Osteoblast (primary cell): ENCODE measurements at places on chromosomes 4 and X. TPM values are rescaled to one million over a fixed set of nuclear protein-coding genes. Genes with fewer than 3 reads are reported as not detected.

- H3K4me3 ChIP-seq = no peak overlapping the region
- H3K27ac ChIP-seq = no peak overlapping the region
- no peaks in the 10 kb centered on the region for H3K27me3 ChIP-seq
- H3K36me3 ChIP-seq = no peaks in the 10 kb centered on the region
Measured at GRCh38 chr4:184563621-184564020, 85.6 kb downstream of the CASP3 start.

CTAG1B gene
- total RNA-seq = not detected in 2 replicates

- H3K27me3 ChIP-seq = peaks cover 31% of the 10 kb centered on the region
- no peaks in the 10 kb centered on the region for H3K4me1 ChIP-seq
- no peak overlapping the region for H3K27ac ChIP-seq
- DNase-seq = no peak
Measured at GRCh38 chrX:69066021-69066757, 99.1 kb downstream of the PJA1 start.

FAM241A gene
- total RNA-seq = 2.1 and 2.2 TPM in 2 replicates

XAGE1B gene
- not detected in 2 replicates for total RNA-seq

GRCh38 chr4:17189401-17189720, 290.9 kb upstream of the LDB2 start:
- peaks cover 18% of the 10 kb centered on the region for H3K4me1 ChIP-seq
- no peaks in the 10 kb centered on the region for H3K27me3 ChIP-seq
- H3K36me3 ChIP-seq = no peaks in the 10 kb centered on the region
- H3K4me3 ChIP-seq = no peak overlapping the region
- no peak overlapping the region for H3K27ac ChIP-seq

DNA sequence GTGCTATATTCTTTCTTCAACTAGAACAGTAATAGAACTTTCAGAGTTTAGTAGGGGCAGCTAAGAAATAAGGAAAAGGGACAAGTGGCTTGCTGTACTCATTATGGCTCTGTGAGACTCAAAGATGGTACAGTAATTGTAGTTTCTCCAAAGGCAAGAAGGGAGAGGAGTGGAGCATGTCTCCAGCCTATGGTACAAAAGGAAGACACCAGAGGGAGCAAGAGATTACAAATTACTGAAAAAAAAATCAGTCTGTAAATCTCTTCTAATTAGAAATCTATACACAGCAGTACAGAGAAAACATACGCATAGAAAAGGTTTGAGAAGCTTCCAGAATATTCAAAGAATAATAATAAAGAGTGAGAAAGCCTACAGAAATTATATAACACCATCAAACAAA, 61.4 kb downstream of the KLHL4 start:
- no peaks in the 10 kb centered on the region for H3K36me3 ChIP-seq
- H3K4me1 ChIP-seq = no peaks in the 10 kb centered on the region
- no peaks in the 10 kb centered on the region for H3K27me3 ChIP-seq
- H3K27ac ChIP-seq = no peak overlapping the region

DNA sequence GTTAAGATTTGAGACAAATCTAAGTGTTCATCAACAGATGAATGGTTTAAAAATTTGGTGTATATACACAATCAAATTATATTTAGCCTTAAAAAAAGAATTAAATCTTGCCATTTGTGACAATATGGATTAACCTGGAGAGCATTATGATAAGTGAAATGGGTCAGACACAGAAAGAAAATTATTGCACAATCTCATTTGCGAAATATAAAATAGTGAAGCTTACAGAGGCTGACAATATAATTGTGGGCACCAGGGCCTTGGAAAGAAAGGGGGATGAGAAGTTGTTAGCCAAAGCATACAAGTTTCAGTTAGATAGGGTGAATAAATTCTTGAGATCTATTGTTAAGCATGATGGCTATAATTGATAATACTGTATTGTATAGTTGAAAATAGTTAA, 883.0 kb downstream of the TECRL start:
- no peak overlapping the region for H3K27ac ChIP-seq
- no peaks in the 10 kb centered on the region for H3K27me3 ChIP-seq
- no peaks in the 10 kb centered on the region for H3K4me1 ChIP-seq
- DNase-seq = no peak

- peaks cover 22% of the 10 kb centered on the region for H3K4me1 ChIP-seq
- H3K36me3 ChIP-seq = no peaks in the 10 kb centered on the region
- peak overlapping the region; percentile 81 for H3K27ac ChIP-seq
- H3K4me3 ChIP-seq = peak overlapping the region; percentile 71
- no peaks in the 10 kb centered on the region for H3K27me3 ChIP-seq
- peak; percentile 91 for DNase-seq
Measured at GRCh38 chr4:151227731-151228130, 49.2 kb upstream of the PRSS48 start.

GRCh38 chr4:182583703-182584415, 333.3 kb downstream of the DCTD start:
- no peak overlapping the region for H3K4me3 ChIP-seq
- no peaks in the 10 kb centered on the region for H3K27me3 ChIP-seq
- DNase-seq = no peak
- no peaks in the 10 kb centered on the region for H3K4me1 ChIP-seq

GRCh38 chr4:35950442-35950841, 293.9 kb downstream of the ARAP2 start:
- no peaks in the 10 kb centered on the region for H3K4me1 ChIP-seq
- no peak for DNase-seq
- H3K36me3 ChIP-seq = no peaks in the 10 kb centered on the region
- no peak overlapping the region for H3K27ac ChIP-seq
- H3K27me3 ChIP-seq = no peaks in the 10 kb centered on the region

- no peak overlapping the region for H3K4me3 ChIP-seq
- no peaks in the 10 kb centered on the region for H3K27me3 ChIP-seq
- no peak overlapping the region for H3K27ac ChIP-seq
Measured at GRCh38 chr4:152488246-152488645, 47.6 kb downstream of the FBXW7 start.

- no peaks in the 10 kb centered on the region for H3K27me3 ChIP-seq
- H3K36me3 ChIP-seq = no peaks in the 10 kb centered on the region
- no peak overlapping the region for H3K4me3 ChIP-seq
- H3K27ac ChIP-seq = peak overlapping the region; percentile 75
Measured at GRCh38 chr4:186900232-186900900, 176.7 kb upstream of the FAT1 start.

- no peak for DNase-seq
- H3K4me3 ChIP-seq = no peak overlapping the region
- no peaks in the 10 kb centered on the region for H3K27me3 ChIP-seq
- H3K27ac ChIP-seq = peak overlapping the region; percentile 65
- peaks cover 20% of the 10 kb centered on the region for H3K4me1 ChIP-seq
- H3K36me3 ChIP-seq = no peaks in the 10 kb centered on the region
Measured at GRCh38 chrX:130772105-130772775, 130.8 kb downstream of the ENOX2 start.

DNA sequence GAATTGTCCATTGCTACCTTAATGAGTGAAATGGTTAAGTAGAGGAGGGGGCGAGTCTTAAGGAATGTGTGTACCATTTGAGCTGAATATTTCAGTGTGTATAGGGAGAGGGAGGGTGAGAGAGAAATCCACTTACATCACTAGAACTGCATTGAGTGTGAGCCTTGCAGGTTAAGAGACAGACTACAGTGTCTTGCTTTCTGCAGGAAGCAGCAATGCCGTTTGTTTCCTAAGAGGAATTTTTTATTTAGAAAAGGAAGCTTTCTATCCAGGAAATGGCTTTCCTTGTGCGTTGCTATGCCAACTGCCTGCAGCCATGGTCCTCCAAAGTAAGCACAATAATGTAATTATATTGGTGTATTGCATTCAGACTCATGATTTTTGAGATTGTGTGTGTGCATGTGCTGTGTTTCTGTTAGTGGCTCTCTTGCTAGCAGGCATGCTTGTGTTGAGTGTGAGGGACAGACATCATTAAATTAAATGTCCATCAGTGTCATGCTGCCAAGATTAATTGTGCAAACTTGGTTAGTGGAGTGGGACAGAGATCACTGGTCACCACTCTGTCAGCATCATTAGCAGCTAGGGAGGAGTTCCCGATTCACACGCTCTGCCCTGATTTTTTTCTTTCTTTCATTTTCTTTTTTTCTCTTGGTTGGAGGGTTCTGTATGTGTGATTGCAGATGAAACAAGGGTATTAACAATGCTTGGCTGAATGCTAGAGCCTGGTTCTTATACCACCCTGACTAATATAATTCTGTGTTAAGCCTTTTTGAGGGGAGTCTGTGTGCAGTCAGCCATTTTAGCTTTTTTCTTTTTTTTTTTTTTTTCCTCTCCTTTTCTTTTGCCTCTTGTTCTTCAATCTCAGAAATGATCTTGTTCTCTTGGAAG, 164.3 kb downstream of the RAPGEF2 start:
- H3K36me3 ChIP-seq = no peaks in the 10 kb centered on the region
- H3K27ac ChIP-seq = peak overlapping the region; percentile 84
- no peaks in the 10 kb centered on the region for H3K27me3 ChIP-seq
- DNase-seq = peak; percentile 44

DNA sequence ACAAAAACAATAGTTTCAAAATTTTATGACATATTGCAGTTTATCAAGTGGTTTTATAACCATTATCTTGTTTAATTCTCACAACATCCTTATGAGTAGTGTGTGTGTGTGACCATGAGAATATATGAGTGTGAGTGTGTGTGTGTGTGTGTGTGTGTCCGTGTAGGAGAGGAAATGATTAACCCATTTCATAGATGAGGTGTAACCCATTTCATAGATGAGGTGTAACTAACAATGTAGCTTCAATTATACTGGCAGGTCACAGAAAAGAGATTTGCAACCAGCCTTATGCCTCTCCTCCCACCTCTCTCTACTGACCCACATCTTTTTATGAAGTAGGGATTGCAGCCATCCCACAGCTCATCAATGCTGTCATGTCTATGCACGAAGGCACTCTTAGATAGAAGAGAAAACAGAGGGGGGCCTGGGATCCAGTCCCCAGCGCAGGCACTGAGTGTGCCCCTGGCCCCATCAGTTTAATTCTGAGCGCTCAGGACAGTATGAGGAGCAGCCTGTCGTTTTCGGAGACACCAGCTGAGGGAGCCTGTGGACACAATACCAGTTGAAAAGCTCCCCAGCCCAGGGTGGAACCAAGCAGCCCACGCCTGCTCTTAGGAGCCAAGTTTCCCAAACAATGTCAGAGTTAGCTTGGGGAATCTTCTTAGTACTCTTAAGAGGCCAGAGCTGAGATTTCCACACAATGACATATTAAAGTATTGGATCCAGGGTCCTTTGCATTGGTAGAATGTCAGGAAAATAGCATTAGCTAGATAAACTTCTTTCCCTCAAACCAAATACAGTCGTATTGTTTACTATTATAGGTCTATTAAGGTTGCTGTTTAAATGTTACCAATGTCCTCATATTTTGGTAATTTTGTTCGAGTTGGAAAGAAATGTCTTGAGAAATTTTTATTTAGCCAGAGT, 88.6 kb downstream of the PALLD start:
- peak overlapping the region; percentile 93 for H3K27ac ChIP-seq
- H3K27me3 ChIP-seq = no peaks in the 10 kb centered on the region
- H3K4me3 ChIP-seq = no peak overlapping the region
- H3K4me1 ChIP-seq = peaks cover 61% of the 10 kb centered on the region
- H3K36me3 ChIP-seq = no peaks in the 10 kb centered on the region

GRCh38 chrX:110286106-110286505, 31.8 kb downstream of the AMMECR1 start:
- no peak for DNase-seq
- peak overlapping the region; percentile 96 for H3K27ac ChIP-seq
- H3K36me3 ChIP-seq = no peaks in the 10 kb centered on the region
- H3K4me1 ChIP-seq = peaks cover 29% of the 10 kb centered on the region
- no peak overlapping the region for H3K4me3 ChIP-seq

SSX4B gene
- total RNA-seq = not detected in 2 replicates

GRCh38 chr4:27790911-27791310, 930.3 kb downstream of the STIM2 start:
- no peaks in the 10 kb centered on the region for H3K36me3 ChIP-seq
- H3K27me3 ChIP-seq = no peaks in the 10 kb centered on the region
- no peaks in the 10 kb centered on the region for H3K4me1 ChIP-seq
- no peak for DNase-seq
- no peak overlapping the region for H3K27ac ChIP-seq

- H3K4me1 ChIP-seq = peaks cover 50% of the 10 kb centered on the region
- no peaks in the 10 kb centered on the region for H3K36me3 ChIP-seq
- H3K27ac ChIP-seq = peak overlapping the region; percentile 75
Measured at GRCh38 chr4:168486912-168487281, 6.6 kb upstream of the DDX60L start.

DNA sequence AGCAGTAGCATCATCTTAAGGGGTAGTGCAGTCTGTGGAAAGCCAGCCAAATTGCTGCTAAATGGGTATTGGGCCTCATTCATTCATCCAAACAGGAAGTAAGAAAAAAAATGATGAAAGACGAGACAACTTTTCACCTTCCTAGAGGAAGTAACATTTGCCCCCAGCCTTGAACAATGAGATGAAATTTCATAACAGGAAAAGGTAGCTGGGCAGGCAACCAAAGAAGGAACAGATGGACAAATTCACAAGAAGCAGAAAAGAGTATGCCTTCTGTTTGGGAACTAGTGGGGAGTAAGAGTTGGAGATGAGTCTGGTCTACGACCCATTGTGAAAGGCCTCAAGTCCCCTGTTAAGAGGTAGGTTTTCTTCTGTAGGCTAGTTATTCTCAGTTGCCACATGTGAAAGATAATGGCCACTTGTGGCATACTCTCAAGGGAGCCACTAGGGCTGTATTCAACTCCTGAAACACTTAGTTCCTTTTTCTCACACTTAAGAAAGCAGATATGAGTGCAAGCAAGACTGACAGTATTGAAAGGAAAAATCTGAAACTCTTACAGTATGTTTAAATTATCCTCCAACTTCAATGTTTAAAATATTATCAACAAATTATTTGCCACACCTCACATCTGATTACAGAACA, 190.4 kb downstream of the AR start:
- no peak for DNase-seq
- no peaks in the 10 kb centered on the region for H3K4me1 ChIP-seq
- H3K4me3 ChIP-seq = no peak overlapping the region
- H3K27me3 ChIP-seq = no peaks in the 10 kb centered on the region
- no peaks in the 10 kb centered on the region for H3K36me3 ChIP-seq

DNA sequence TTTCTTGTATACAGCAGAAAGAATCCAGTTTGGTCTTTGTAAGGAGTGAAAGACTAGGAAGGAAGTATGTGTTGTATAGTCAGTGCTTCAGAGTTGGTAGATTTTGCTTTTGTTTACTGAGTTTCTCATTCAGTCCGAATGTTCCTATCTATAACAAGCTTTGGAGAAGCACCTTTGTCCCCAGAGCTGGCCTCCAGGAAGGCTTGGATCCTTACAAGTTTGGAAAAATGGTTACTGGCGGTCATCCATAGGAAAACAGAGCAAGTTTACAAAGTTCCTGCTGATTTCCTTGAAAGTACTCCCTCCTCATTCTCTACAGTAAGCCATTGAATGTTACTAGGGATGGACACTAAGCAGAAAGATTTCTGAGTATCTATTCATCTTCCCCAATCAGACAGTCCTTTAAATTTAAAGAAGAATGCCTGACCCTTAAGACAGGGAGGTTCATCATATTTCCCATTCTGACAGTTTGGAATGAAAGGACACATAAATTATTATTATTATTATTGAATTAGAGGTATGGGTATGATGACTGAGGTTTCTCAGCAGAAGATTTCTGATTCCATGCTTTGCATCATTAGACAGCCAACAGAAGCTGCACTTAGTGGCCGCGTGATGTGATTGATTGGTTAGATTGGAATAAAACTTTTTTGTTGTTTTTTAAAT, 35.8 kb downstream of the FAT4 start:
- DNase-seq = no peak
- no peak overlapping the region for H3K27ac ChIP-seq
- no peaks in the 10 kb centered on the region for H3K4me1 ChIP-seq
